ENCODE measurements at places on chromosomes 7 and 10. TPM values are rescaled to one million over a fixed set of nuclear protein-coding genes. Genes with fewer than 3 reads are reported as not detected.

The HMX3 gene
- 3.4 TPM for total RNA-seq

The VWDE gene
- total RNA-seq: 6.0 TPM

The BLNK gene
- total RNA-seq: 49.5 TPM

The OR6V1 gene
- total RNA-seq: not detected

The PITRM1 gene
- total RNA-seq: 63.8 TPM

The LRRD1 gene
- not detected for total RNA-seq

The ARL5B gene
- 9.1 TPM for total RNA-seq

- no peaks in the 10 kb centered on the region for H3K27me3 ChIP-seq
- H3K36me3 ChIP-seq: no peaks in the 10 kb centered on the region
- H3K27ac ChIP-seq: no peak overlapping the region
- no peaks in the 10 kb centered on the region for H3K4me1 ChIP-seq
- no peak for DNase-seq
Observed at GRCh38 chr7:112575864-112576263, 95.1 kb downstream of the LSMEM1 start.

DNA sequence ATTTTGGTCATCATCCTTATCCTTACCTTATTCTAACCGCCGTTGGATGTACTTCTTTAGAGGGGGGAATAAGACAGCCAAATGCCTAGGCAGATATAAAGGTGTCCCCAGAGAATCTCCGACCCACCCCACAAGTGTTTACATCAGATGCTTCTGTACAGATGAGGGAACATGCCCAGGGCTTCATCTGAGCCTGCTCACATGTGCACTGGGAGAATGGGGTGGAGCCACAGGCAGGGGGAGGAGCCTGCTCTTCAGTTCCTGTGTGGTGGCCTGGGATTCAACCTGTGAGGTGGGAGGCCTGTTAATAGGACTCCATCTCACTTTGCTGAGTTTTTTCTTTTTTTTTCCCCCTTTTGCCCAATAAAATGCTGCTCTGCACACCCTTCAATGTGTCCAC, 27.6 kb upstream of the OPTN start:
- no peaks in the 10 kb centered on the region for H3K4me1 ChIP-seq
- H3K27me3 ChIP-seq: no peaks in the 10 kb centered on the region
- no peak overlapping the region for H3K27ac ChIP-seq
- H3K4me3 ChIP-seq: no peak overlapping the region
- H3K36me3 ChIP-seq: no peaks in the 10 kb centered on the region

DNA sequence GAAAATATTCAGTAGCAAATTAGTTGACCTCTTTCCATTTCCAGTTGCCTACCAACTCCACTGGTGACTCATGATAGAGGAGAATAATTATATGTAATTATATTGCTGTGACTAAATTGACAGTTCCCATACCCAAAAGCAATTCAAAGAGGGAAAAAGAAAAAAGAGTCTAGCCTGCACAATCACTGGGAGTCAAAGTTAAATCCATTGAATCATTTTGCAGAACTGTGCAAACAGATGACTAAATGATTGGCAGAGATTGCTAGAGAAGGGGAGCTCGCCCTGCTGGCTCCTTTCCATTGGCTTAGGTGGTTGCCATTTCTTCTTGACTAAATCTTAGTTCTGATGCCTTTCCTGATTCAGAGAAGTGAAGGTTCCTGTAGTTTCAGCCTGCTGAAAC, 1228.6 kb upstream of the SORCS1 start:
- H3K36me3 ChIP-seq: no peaks in the 10 kb centered on the region
- H3K27ac ChIP-seq: no peak overlapping the region
- no peaks in the 10 kb centered on the region for H3K27me3 ChIP-seq
- DNase-seq: no peak
